Memory B cell (primary cell): ENCODE measurements at places on chromosomes 1 and 21.

DNA sequence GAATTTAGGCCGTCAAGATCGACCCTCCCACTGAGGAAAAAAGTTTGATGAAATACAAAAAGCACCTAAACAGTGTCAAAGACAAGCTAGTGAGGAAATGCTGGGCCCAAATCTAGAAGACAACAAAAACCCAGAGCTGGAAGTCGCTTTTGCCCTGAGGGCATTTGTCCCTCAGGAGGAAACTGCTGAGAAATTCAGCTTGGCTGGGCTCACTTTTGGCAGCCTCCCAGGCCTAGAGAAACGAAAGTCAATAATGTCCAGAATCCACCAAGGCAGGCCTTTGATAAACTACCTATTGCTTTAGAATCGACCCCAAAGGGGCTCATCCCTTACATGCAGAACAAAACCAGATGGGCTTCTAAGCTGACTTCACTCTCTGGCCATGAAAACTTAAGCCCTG, 38.9 kb downstream of the SYT2 start:
- peaks cover 2% of the 10 kb centered on the region for H3K36me3 ChIP-seq
- H3K4me1 ChIP-seq: no peaks in the 10 kb centered on the region
- peaks cover 17% of the 10 kb centered on the region for H3K27me3 ChIP-seq
- H3K27ac ChIP-seq: no peak overlapping the region
- no peak for DNase-seq
- H3K4me3 ChIP-seq: no peak overlapping the region

- H3K4me1 ChIP-seq: no peaks in the 10 kb centered on the region
- H3K4me3 ChIP-seq: no peak overlapping the region
- peaks cover 1% of the 10 kb centered on the region for H3K27me3 ChIP-seq
- DNase-seq: no peak
- no peaks in the 10 kb centered on the region for H3K36me3 ChIP-seq
Observed at GRCh38 chr1:232196042-232196441, 433.9 kb downstream of the SIPA1L2 start.

- no peaks in the 10 kb centered on the region for H3K36me3 ChIP-seq
- no peak overlapping the region for H3K27ac ChIP-seq
- no peaks in the 10 kb centered on the region for H3K4me1 ChIP-seq
Observed at GRCh38 chr1:164325786-164326185, 233.2 kb upstream of the PBX1 start.

- no peak overlapping the region for H3K27ac ChIP-seq
- no peaks in the 10 kb centered on the region for H3K4me1 ChIP-seq
- no peak overlapping the region for H3K4me3 ChIP-seq
- peaks cover 6% of the 10 kb centered on the region for H3K27me3 ChIP-seq
- H3K36me3 ChIP-seq: no peaks in the 10 kb centered on the region
- no peak for DNase-seq
Observed at GRCh38 chr1:162302306-162303003, 74.2 kb downstream of the SPATA46 start.

DNA sequence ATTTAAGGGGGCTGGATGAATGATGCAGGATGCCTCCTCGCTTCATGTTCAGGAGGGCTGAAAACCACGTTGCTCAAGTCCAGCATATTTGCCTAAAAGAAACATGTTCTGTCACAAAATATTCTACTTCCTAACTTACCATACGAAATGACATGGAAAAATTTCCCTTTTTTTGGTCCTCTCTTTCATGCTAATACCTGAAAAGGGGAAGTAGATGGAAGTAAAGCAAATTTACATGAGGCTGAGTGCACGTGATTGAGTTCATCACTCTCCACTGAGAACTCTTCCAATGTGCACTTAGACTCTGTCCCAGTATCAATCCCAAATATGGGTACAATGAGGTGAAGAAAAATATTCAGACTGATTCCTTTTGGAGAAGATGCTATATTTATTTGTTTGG, 23.0 kb downstream of the XCL2 start:
- peaks cover 3% of the 10 kb centered on the region for H3K36me3 ChIP-seq
- H3K27ac ChIP-seq: no peak overlapping the region
- DNase-seq: no peak
- peaks cover 22% of the 10 kb centered on the region for H3K27me3 ChIP-seq
- H3K4me1 ChIP-seq: peaks cover 3% of the 10 kb centered on the region
